ENCODE measurements at places on chromosomes 4 and X.

DNA sequence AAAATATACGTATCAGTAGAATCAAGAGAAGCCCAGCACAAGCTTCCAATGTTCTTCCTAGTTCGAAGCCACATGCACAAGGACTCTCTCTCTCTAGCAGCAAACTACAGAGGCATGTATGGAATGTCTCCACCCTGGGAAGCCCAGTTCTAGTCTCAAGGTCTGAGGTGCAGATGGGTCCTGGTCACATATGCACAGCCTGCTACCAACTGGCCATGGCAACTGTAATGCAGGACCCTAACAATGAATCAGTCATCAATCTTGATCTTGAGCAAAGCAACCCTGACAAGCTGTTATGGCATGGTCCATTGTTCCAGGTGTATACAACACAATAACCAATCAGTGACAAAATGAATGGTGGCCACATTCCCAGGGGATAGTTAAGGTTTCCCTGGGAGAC lies 55.8 kb downstream of the MBNL3 start:
- DNase-seq: no peak

DNA sequence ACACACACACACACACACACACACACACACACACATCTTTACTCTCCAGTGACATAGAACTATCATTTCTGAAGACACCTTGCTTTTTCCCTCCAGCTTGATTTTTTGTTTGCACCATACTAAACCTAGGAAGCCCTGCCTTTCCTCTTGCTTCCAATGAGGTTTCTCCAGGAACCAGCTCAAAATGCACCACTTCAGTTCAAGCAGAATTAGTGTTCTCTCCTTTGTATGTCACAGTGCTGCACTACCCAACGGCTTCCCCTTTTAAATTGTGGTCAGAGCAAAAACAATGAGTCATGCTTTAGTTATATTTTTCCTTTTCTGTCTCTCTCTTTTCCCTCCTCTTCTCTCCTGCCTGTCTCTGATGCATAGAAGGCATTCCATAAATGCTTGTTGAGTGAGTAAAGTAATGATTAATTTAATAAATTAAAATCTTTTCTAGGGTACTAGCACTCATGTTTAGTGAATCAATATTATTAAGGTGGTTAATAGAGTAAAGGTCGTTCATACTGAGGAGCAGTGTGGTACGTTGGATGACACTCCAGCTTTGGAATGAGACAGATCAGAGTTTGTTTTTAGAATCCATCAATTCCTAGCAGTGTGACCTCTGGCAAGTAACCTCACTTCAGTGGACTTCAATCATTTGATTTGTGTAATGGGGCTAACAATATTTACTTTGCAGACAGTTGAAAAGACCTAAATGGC lies 5.9 kb downstream of the RTL3 start:
- DNase-seq: no peak

- DNase-seq: no peak
Observed at GRCh38 chrX:15714529-15714928, 23.5 kb upstream of the CA5B start.

- DNase-seq: no peak
Observed at GRCh38 chrX:74325130-74326059, 21.4 kb downstream of the ZCCHC13 start.

GRCh38 chr4:5890063-5890727 lies 2.7 kb downstream of the CRMP1 start:
- no peak for DNase-seq

DNA sequence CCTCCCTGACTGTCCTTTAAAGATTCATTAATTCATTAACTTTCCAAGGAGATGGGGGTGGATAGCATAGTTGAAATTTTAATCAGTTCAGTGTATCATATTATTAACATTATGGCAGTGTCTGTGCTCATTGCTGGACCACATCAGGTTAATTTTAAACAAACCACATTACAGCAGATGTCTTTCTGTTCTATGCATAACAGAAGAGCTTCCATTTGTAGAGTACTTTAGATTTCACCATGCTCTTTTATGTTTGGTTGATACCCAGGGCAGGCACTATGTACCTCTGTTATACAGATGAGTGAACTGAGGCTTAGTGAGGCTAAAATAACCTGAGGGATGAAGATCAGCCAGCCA lies 41.1 kb downstream of the AFF2 start:
- no peak for DNase-seq

DNA sequence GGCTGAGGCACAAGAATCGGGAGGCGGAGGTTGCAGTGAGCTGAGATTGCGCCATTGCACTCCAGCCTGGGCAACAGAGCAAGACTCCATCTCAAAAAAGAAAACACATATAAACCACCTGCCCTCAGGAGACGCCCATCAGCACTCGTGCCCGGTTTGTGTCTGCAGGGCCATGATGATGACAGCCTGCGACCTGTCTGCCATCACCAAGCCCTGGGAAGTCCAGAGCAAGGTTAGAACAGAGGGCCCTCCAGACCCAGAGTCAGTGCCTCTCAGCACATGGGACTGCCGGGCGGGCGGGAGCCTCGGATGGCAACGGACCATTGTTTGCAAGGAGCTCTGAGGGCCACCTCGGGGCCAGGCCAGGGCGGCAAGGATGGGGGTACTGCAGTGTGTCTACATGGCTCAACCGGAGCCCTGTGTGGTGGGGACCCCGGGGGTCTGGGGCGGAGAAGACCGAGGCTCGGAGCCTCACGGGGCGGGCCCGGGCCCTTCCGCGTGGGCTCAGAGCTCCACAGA lies 9.3 kb downstream of the ATP5ME start:
- no peak for DNase-seq

DNA sequence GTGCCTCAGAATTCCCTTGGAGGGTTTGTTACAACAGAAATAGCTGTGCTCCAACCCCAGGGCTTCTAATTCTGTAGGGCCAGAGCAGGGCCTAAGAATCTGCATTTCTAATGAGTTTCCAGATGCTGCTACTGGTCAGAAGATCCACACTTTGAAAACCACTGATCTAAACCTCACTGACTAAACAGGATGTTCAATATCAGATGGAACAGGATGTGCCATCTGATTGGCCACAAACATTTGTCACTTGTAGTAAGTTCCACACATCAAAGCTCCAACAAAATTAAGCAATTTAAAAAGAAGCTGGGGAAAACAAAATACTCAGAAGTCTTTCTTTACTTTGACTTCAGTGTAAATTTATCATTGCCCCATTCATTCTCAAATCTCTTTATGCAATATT lies 14.3 kb downstream of the CASK start:
- DNase-seq: no peak

DNA sequence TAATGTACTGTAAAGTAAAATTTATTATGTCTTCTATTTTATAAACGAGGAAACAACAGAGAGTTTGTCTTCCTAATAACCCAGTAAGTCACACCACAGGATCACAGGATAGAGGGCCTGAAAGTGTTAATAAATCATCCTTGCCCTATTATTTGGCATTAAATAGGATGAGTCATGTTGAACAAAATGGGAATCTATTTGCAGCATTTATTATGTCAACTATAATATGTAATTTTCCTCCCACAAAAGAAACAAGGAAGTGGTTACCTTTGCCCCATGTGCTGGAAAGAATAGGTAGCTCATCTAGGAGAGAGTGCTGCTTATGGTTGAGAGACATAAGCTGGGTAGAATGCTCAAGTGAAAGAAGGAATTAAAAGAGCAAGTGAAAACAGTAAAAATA lies 237.6 kb upstream of the NDST3 start:
- no peak for DNase-seq

DNA sequence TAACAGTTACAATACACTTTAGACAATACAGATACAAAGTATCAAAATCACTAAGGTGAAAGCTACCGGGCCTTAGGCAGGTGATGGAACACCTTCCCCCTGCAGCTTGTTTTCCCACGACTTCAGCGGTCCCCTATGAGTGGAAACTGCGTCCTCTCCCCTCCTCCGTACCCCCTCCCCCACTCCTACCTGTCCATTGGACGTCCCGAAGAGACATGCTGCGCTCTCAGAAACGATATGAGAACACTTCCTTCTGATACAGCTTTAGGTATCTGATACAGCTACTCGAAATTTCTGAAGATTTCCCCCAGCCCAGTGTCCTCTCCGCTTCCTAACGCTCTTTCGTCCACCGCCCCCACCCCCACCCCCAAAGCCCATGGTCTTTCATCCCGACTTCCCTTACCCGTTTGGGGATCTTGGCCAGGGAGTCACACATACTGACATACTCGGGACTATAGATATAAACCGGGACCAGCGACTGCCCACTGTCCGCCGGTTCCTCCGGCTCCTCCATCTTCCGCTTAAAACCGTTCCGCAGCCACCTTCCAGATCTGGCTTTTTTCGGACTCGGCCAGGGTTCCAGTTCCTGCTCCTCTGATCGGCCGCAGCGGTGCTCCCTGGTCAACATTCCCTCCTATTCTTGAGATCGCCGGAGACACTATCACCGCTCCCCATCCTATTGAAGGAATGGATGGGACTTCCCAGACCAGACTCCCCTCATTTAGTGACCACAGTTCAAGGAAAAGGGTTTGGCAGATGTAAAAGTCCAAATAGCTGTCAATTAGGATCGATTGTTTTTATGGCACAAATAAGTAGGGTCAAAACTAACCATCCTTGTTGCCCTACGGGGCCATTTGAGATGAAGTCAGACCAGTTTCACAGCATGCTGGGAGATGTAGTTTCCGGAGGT lies at the start of gene HDAC8:
TSS of gene HDAC8 (minus strand) at position 596 of the 910 bp plus-strand sequence. CDS start at position 514, 82 bp downstream.
- peak; percentile 75 for DNase-seq

DNA sequence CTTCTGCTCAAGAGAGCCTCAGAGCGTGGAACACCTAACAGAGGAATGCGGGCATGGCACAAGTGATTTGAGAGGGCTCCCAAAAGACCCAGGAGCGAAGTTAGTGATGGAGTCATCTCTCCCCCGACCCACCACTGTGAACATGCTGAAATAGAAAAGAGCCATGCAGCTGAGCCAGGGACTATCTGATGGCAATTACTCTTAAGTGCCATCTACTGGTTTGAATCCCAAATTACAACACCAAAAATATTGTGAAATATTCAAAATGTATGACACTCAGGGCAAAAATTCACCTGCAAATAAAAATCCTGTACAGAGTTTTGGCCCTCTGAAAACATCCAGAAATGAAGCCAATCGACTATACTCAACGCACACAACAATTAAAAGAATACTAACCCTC lies 2038.9 kb upstream of the ADGRL3 start:
- DNase-seq: no peak

DNA sequence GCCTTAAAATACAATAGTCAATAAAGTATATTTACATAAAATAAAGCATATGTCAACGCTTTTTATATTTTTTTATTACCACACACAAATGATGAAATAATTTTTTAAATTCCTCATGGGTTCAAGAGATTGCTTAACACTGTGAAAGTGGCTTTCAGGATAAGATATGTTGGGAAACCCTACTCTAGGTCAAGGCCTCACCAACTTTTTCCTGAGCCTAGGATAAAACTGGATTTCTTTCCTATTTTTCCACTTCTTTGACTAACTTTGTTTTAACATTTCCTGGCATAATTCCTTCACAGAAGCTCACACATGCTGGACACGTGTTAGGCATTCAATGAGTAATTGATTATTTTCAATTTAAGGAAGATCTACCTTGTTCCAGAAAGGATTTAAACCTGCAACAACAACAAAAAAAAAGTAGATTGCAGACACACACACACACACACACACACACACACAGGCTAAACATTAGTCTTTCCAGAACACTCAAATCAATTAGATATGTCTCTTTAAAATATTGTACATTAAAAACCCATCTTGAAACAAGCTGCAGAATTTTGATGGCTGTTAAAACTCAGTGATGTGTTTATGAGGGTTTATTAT lies 9.1 kb downstream of the KLB start:
- DNase-seq: no peak

- peak; percentile 77 for DNase-seq
Observed at GRCh38 chr4:183098019-183098722, 886 bp upstream of the WWC2 start.
